Liver (tissue), 10 donors: ENCODE measurements at places on chromosomes 6 and 20. TPM values are rescaled to one million over a fixed set of nuclear protein-coding genes. Genes with fewer than 3 reads are reported as not detected.

Gene C6orf52
- not detected for total RNA-seq

GRCh38 chr20:4937407-4938319, 63.6 kb downstream of the SLC23A2 start:
- DNase-seq: no peak

GRCh38 chr6:142387997-142388815, 86.4 kb downstream of the ADGRG6 start:
- no peak for DNase-seq

DNA sequence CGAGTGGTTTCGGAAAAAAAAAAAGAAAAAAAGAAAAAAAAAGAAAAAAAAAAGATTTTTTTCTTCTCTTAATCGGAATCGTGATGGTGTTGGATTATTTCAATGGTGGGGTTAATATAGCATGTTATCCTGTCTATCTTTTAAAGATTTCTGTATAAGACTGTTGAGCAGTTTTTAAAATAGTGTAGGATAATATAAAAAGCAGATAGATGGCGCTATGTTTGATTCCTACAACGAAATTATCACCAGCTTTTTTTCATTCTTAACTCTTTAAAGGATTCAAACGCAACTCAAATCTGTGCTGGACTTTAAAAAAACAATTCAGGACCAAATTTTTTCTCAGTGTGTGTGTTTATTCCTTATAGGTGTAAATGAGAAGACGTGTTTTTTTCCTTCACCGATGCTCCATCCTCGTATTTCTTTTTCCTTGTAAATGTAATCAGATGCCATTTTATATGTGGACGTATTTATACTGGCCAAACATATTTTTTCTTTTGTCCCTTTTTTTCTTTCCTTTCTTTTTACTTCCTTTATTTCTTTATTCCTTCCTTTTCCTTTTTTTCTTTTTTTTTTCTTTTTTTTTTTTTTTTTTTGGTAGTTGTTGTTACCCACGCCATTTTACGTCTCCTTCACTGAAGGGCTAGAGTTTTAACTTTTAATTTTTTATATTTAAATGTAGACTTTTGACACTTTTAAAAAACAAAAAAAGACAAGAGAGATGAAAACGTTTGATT, 3.6 kb downstream of the SOX4 start:
- no peak for DNase-seq

DNA sequence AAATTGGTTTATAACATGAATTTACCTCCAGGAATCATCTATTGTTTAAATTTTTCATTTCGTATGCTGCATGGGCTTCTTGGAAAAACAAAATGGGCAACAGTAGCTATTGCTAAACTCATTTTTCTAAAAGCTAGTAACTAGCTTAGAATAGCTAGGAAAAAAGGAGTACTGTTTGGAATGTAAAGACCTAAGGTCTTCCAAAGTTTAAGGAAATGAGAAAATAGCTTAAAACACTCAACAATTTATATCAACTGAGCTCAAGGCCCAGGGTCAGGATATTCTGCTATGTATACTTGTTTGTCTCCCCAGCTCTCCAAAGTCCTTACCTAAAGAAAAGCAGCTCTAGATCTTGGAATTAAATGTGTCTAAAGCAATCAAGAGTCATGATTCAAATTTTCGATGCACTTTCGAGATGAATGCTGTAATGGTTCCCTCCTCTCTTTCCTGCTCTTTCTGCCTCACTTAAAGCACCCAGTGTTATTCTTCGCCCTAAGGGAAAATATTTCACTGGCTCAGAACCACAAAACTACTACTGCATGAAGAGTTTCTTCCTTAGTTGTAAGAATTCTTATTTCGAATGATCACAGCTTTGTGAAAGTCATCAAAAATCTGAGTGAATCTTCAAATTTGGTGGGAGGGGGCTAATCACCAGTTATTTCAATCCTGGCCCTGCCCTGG, 41.6 kb downstream of the LYRM4 start:
- DNase-seq: no peak

GRCh38 chr6:24919056-24919892, 16.5 kb downstream of the RIPOR2 start:
- no peak for DNase-seq

DNA sequence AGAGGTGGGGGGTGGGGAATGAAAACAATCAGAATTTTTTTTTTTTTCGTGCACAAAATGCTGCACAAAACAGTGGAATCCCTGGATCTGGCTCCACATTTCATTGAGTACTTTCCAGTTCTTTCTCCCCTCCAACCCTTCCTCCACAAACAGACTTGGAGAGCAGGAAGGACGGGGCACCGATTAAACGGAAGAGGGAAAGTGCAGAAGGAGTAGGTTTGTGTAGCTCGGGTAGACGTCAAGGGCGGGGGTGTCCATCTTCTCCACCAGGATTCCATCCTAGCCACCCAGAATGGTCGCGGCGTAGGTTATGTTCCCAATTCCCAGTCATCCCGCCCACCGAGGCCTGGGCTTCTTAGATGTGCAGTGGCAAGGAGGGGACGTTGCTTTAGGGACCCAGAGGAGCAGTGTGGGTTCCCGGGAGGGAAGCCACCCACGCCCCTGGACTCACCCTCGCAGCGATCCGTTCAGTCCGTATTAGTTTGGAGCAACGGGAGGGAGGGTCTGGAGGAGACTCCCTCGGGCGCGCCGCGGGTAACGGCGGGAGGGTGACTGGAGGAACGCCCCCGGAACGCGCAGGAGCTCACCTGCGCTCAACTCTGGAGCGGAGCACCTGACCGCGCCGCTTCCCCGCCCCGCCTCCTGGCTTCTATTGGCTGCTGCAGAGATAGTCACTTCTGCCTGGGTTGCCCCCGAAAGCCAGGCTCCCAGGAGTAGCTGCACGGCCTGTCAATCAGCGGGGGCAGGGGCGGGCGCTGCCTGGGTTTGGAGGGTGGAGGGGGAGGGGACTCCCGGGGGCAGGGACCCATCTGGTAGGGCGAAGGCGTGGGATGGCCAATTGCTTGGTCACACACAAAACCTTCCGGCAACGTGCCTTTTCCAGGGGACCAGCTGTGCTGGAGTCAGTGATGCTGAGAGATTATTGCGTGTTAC, at the start of gene ENPP5:
Gene ENPP5 (minus strand): TSS at position 624 of the 933 bp plus-strand sequence. CDS start 2,718 bp downstream, outside the sequence.
- DNase-seq: peak; percentile 76

Gene OR11A1
- not detected for total RNA-seq

DNA sequence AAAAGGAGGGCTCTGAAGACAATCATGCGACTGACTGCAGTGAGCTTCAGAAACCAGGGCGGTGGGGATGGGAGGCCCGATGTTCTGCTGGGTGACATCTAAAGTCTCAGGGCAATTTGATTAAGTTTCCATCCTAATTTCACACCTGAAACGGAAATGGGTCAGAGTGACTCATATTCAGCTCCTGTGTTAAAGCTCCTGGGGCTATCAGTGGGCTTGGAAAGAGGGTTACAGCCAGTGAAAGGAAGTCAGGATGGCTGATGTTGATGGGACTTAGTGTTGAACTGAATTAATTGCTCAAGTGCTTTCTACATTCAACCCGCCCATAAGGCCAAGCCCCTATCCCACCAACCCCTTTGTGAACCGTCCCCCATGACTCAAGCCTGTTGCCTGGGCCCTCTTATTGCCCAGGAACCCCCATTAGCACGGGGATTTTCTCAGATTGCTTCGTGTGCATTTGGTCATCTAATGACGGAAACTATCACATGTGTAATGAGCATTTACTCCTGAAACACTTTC, 47.1 kb upstream of the TBC1D7 start:
- no peak for DNase-seq

Gene TAB2
- total RNA-seq: 23.9 TPM

GRCh38 chr20:50967586-50967985, 9.0 kb downstream of the MOCS3 start:
- DNase-seq: no peak

Gene RSPO3
- total RNA-seq: 1.6 TPM

- DNase-seq: no peak
Measured at GRCh38 chr6:17418281-17419188, 25.1 kb downstream of the CAP2 start.

GRCh38 chr6:50333696-50334095, 284.0 kb upstream of the DEFB112 start:
- DNase-seq: no peak

DNA sequence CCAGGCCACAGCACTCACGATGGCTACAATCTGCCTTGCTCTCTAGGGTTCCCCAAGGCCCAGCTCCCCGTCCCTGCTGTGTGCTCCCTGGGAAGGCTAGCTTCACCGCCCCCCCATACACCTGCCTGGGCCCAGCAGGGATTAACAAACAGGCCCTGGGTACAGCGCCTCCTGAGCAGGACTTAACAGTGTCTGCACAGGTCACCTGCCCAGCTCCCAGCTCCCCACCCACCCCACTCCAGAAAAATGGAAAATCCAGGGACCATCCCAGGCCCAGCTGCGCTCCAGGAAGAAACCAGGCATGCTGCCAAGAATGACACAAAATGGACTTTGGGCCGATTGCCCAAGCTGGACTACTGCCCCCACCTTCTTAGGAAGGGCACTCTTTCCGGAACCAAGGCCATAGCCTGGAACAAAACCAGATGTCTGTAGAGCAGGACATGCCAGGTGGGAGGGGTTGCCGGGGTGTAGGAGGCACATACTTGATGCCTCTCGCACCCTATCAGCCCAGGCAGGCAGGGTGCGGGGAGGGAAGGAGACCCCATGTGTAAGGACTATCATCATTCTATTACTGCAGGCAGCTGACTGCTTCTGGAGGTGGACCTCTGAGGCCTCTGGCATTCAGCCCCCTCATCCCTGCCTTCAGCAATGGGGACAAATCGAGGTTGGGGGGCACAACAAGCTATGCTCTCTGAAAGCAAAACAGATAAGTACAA, 104.9 kb downstream of the SNX5 start:
- peak; percentile 69 for DNase-seq

Gene TNNC2
- total RNA-seq: 0.33 TPM

- DNase-seq: no peak
Measured at GRCh38 chr6:169568314-169569087, 133.3 kb downstream of the WDR27 start.

- DNase-seq: no peak
Measured at GRCh38 chr6:111804627-111805235, 68.5 kb downstream of the FYN start.

DNA sequence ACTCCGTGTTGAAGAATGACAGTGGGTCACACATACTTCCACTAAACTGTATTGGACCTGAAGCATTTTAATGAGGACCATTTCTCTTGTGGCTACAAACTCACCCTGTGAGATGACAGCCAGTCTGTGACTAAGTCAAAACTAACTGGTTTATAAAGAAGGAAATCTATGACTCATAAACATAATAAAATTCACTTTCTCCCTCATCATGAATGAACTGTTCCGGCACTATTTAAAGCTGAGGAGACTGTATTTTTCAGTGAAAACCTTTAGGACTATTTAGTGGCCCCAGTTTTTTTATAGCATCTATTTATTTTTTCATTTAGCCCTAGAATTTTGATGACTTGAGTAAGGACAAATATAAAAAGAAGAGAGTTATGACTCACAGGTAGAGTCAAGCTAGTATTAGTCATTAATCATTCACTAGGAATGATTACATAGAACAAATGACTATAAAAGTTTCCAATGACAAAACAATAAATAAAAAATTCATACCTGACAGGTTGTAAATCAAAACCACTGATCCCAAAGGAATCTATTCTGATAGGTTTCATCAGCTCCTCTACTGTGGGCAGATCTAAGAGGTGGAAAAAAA, 34.2 kb downstream of the CEP162 start:
- no peak for DNase-seq

DNA sequence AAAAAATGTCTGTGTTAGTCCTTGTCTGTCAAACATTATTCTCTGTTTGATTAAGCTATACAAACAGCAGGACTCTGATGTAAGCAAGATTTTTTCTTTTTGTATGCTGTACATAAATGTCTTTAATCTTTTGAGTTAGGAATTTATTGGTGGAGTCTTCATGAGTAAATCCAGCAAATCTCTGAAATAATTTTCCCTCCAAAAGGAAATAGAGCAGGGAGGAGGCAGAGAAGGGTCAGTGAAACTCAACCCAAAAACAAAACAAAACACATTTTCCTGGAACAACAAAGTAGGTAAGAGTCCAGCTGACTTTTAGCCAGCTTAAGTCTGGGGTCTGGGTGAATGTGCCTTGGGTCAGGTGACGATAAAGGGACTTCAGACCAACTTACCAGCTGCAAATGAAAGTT, 113.7 kb downstream of the FOXA2 start:
- no peak for DNase-seq

DNA sequence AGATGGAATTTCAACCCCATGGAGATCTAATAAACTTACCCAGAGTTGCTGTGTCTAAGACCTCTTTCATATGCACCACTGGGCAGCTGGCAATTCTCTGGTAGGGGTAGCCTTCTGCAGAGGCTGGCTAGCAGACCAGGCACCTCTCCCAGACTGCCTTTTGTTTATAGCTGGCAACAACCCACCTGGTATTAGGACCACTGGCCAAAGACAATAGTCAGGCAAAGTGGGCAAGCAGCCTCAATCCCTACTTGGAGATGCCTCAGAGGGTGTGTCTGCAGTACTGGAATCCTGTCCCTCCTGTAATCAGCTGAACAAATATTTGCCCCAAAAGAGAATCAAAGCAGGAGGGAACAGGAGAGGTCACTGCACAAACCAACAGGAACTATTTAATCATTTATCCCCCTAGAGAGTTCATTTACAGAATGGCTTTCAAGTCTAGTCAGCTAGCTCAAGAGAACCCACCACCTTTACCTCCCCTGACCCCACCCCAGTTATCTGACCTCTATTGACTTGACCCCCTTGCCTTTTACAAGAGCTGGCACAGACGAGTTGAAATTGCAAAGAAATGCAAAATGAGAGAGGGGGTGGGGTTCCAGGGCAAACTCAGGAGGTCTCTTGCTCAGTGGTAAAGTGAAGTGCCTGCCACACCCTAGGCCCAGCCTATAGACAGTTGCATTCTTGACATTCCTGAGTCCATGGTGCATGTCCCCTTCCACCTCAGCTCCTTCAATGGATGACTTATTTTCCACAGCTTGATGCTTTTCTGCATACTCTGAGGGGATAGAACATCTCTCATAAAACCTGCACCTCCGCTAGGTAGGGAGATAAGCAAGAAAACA, 2.8 kb downstream of the BCL2L1 start:
- peak; percentile 49 for DNase-seq

Gene XKR7
- total RNA-seq: 0.05 TPM

DNA sequence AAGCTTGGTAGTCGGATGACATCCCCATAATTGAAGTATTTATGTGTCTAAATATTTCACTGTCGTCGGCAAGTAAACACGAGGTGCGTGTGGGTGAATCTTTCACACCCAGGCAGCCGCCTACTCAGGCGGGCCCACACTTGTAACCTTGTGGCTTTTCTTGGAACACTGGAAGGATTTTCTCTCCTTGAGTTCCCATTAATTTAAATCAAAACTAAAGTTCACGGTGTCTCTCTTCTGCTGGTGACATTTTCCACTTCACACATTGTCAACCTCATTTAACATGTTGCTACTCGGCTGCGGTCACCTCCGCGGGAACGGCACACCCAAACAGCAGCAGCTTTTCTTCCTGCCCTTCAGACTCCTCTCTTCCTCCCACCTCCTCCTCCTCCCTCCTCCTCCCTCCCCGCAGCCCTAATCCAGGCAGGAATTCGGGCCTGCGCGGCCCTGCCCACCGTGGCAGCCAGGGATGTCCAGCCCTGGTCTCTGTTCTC, 336.6 kb downstream of the QKI start:
- DNase-seq: no peak

DNA sequence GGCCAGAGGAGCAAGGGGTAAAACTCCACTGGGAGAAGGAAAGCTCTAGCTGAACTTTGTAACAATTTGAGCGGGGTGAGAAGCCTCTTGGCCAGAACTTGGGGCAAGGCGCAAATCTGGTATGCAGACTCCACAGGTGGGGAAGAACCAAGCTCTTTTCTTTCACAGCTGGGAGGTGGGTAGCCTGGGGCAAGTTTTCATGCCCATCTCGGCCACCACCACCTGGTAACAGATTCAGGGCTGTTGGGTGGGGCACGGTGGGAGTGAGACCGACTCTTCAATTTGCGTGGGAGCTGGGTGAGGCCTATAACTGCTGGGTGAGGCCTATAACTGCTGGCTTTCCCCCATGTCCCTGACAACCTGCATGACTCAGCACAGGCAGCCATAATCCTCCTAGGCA, 37.5 kb downstream of the SDHAF4 start:
- DNase-seq: no peak

Gene ZFP57
- not detected for total RNA-seq
